Bladder microvascular endothelial cell (primary cell): ENCODE measurements at places on chromosomes 6 and 20. TPM values are rescaled to one million over a fixed set of nuclear protein-coding genes. Genes with fewer than 3 reads are reported as not detected.

The SCUBE3 gene
- total RNA-seq = 0.65 and 3.0 TPM in 2 replicates

The KCNG1 gene
- total RNA-seq = 1.3 and 3.4 TPM in 2 replicates

The IL17A gene
- not detected in 2 replicates for total RNA-seq

The HEY2 gene
- under 0.01 TPM in 1 of 2 replicates, not detected in the other for total RNA-seq

The SLC22A23 gene
- 4.9 and 70.5 TPM in 2 replicates for total RNA-seq

The IDH3B gene
- total RNA-seq = 103 and 111 TPM in 2 replicates

The GJA10 gene
- total RNA-seq = not detected in 2 replicates
